ENCODE measurements at places on chromosomes 6 and 20.

DNA sequence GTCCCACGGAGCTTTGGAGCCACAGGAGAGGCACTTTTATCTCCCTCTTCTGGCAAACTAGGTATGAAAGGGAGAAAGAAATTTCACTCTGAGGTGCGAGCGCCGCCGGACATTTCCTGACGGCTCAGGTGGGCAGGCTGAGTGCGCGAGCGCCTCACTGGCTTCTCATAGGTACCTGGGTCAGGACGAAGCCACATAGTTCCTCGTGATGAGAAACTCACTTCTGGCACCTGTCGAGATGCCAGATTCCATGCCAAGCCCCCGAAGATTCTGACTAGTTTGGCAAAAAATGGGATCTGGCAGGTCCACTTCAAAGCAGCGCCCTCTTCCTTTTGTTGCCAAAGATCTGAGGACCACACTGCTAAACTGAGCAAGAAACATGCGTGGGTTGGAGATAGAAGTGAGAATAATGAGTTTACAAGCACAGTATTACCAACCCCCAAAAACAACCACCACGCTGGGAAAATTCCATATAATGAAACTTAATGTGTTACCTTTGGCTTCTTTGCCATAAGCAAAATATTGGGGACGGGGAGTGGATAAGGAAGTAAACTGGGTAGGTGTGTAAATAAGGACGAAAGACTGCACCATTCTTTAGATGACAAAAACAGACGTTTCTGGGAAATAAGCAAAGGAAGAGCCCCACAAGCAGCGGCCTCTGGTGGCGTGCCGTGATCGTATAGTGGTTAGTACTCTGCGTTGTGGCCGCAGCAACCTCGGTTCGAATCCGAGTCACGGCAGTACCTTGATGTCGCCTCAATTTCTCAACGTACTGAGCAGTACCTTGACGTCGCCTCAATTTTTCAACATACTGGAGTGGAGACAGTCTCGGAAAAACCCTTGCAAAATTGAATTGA lies 89.8 kb upstream of the PRSS16 start:
- peak; percentile 38 for DNase-seq

DNA sequence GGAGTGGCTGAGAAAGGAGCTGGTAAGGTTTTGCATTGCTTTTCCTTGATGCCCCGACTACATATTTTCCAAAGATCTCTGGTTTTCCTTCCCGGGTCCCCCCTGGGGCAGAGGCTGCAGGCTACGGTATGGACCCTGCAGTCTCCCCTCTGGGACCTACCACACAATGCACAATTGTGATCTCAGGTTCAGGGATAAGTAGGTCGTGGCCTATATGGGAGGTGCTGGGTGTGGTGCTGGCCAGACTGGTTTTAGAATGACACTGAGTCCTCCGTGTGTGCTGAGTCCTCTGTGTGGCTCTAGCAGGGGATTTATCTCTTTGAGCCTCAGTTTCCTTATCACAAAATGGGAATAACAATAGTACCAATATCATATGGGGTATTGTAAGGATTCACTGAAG lies 376 bp downstream of the C20orf202 start:
- no peak for DNase-seq

- DNase-seq: no peak
Measured at GRCh38 chr6:22925304-22925835, 356.0 kb downstream of the HDGFL1 start.

GRCh38 chr20:13913131-13913530 lies 77.3 kb downstream of the SEL1L2 start:
- no peak for DNase-seq

GRCh38 chr6:107600936-107601335 lies 111.0 kb downstream of the SOBP start:
- DNase-seq: peak; percentile 76
